Esophagus squamous epithelium (tissue), 5 donors: ENCODE measurements at places on chromosomes 6 and 20. TPM values are rescaled to one million over a fixed set of nuclear protein-coding genes. Genes with fewer than 3 reads are reported as not detected.
A peak's percentile ranks its signal among the peaks of the same experiment; 100 is the strongest.

GRCh38 chr6:107715550-107716321 is 108.4 kb downstream of the SCML4 start:
- no peaks in the 10 kb centered on the region for H3K36me3 ChIP-seq
- peaks cover 74% of the 10 kb centered on the region for H3K27me3 ChIP-seq
- no peak overlapping the region for H3K27ac ChIP-seq
- peaks cover 30% of the 10 kb centered on the region for H3K4me1 ChIP-seq
- no peak for DNase-seq

- H3K4me1 ChIP-seq: peaks cover 33% of the 10 kb centered on the region
- no peak overlapping the region for H3K4me3 ChIP-seq
- H3K27ac ChIP-seq: peak overlapping the region; percentile 38
- H3K27me3 ChIP-seq: no peaks in the 10 kb centered on the region
- no peak for DNase-seq
Measured at GRCh38 chr6:137339929-137340559, 120.9 kb upstream of the IFNGR1 start.

CCDC170 gene
- 3.3 TPM for total RNA-seq

DNA sequence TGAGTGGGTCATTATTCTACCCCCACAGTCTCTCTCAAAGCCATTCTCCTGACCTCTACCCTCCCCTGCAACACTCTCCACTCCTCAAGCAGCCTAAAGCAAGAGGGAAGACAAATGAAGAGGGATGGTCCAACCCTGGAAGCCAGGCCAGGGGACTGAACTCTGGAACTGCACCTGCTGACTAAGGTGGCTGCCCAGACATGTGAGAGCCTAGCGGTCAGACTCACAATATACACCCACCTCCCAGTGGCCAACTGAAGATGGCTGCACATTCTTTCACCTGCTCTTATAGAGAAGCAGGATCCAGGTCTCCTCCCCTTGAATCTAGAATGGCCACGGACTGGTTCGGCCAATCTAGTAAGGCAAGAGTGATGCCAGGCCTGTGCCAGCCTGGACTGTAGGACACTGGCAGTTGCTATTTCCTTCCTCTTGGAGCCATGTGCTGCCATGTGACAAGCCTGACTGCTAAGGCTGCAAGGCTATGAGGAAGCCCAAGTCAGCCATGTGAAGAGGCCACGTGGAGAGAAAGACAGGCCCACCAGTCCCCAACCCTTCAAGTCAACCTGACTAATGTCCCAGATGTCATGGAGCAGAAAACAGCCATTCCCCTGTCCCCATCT is 31.8 kb downstream of the ACSS1 start:
- peaks cover 21% of the 10 kb centered on the region for H3K36me3 ChIP-seq
- H3K4me3 ChIP-seq: no peak overlapping the region
- DNase-seq: no peak

GINM1 gene
- 43.5 TPM for total RNA-seq

GRCh38 chr20:19609642-19610223 is 148.3 kb upstream of the RIN2 start:
- H3K4me3 ChIP-seq: no peak overlapping the region
- no peak overlapping the region for H3K27ac ChIP-seq
- no peaks in the 10 kb centered on the region for H3K36me3 ChIP-seq
- peaks cover 5% of the 10 kb centered on the region for H3K4me1 ChIP-seq
- no peak for DNase-seq

- H3K27ac ChIP-seq: peak overlapping the region; percentile 83
- no peak overlapping the region for H3K4me3 ChIP-seq
- DNase-seq: no peak
- peaks cover 69% of the 10 kb centered on the region for H3K4me1 ChIP-seq
Measured at GRCh38 chr20:64055893-64056638, 6.6 kb upstream of the SOX18 start.

DNA sequence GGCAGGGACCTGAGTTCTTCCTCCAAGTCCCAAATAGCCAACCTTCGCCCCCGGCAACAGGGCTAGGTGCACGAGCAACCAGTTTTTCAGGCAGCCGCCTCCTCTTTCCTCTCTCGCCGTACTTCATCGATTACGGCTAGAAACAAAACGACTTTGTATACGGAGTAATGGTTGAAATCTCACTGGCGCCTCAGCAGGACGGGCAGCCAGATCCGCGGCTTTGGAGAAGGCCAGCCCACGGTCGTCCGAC is 333 bp upstream of the SMIM13 start:
- H3K27me3 ChIP-seq: no peaks in the 10 kb centered on the region
- H3K27ac ChIP-seq: peak overlapping the region; percentile 99
- H3K36me3 ChIP-seq: no peaks in the 10 kb centered on the region
- peak overlapping the region; percentile 100 for H3K4me3 ChIP-seq
- peaks cover 5% of the 10 kb centered on the region for H3K4me1 ChIP-seq
- no peak for DNase-seq

- H3K27ac ChIP-seq: no peak overlapping the region
- no peak for DNase-seq
- no peaks in the 10 kb centered on the region for H3K36me3 ChIP-seq
- no peaks in the 10 kb centered on the region for H3K4me1 ChIP-seq
- no peak overlapping the region for H3K4me3 ChIP-seq
- no peaks in the 10 kb centered on the region for H3K27me3 ChIP-seq
Measured at GRCh38 chr6:55643861-55644260, 64.9 kb upstream of the HMGCLL1 start.

EXOC2 gene
- 21.5 TPM for total RNA-seq

SYCP2 gene
- total RNA-seq: 2.0 TPM
